ENCODE measurements at places on chromosomes 6 and 20.

DNA sequence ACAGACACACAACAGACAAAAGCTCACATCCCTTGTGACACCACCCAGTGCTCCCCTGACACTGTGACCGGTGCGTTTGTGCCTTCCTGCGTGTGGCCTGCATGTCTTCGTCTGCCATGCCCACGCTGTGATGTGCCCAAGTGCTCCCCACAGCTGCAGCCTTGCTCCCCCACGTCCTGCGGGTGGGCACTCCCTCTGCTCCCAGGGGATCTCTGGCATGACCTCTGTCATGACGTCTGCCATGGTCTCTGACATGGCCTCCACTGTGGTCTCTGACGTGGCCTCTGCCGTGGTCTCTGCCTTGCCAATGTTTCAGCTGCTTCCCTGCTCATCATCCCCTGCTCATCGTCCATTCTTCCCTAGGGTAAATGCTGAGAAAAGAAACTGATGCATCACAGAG, 200.9 kb downstream of the DLL1 start:
- no peak for DNase-seq

DNA sequence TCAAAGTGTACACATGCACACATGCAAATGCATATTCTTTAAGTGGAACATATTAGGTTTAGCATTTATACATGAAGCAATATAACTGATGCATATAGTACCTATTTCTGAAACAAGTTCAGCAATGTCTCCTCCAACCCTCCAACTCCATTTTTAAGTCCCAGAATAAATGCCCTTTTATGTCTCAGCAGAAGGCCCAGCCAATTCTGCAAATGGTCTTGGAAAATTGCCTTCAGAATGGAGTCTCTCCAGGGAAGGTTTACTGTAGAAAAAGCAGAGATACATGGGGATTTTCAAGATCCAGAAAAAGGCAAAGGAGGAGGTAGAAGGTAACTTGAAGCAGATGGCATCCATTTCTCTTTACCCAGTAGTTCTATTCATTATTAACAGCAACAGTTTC, 633.3 kb downstream of the MAFB start:
- DNase-seq, result no peak

- DNase-seq, result no peak
Observed at GRCh38 chr6:150813319-150813992, 52.0 kb upstream of the MTHFD1L start.

DNA sequence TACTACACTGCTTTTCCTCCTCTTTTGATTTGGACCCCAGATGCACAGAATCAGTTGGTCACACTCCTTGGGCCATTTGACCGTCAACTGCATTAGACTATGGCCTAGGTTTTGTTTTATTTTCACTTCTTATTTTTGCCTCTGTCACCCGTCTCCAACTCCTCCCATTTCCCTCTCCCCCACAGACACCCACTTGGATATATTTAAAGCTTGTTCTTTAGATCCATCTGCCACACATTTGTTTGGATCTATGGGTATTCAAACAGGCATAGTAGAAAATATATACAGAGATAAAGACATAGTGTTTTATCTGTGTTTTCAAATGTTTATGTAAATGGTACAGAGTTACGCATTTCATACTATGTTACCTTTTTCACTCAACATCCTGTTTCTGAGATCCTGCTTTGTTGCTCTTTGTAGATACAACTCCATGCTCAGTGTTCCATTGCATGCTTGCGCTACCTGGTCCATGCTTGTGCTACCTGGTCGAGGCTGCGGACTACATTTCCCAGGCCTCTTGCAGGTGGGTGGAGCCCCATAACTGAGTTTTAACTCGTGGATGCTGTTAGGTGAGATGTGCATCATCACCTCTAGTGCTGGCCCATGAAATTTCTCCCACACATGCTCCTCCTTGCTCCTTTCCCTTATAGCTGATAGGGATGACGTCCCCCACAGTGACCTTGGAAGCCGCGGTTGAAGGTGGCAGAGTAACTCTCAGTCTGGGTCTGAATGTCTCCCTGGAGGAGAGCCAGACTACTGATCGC, 11.5 kb upstream of the PREX1 start:
- no peak for DNase-seq

- no peak for DNase-seq
Observed at GRCh38 chr20:24460712-24461111, 8.7 kb upstream of the SYNDIG1 start.

GRCh38 chr20:50412069-50412468, 98.1 kb upstream of the PTPN1 start:
- DNase-seq, result no peak

DNA sequence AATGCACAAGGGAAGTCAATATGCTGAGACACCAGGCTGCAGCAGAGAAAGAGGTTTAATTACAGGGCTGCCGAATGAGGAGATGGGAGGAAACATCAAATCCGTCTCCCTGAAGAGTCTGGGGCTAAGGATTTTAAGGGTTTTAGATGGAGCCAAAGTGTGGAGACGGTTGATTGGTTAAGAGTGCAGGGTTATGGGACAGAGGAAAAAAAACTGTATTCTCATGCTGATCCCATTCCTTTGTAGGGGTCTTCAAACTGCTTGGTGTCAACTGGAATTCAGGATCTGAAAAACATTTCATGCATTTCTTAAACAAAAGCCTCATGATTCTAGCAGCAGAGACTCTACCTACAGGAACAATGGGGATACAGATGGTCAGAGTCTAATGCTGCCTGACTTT, 96.1 kb upstream of the SYNDIG1 start:
- DNase-seq, result no peak
